ENCODE measurements at places on chromosomes 4 and X.

GRCh38 chr4:169621731-169622492 lies 1.5 kb downstream of the CLCN3 start:
- no peak for DNase-seq

GRCh38 chr4:2732526-2732925 lies 23.6 kb downstream of the TNIP2 start:
- DNase-seq: no peak

DNA sequence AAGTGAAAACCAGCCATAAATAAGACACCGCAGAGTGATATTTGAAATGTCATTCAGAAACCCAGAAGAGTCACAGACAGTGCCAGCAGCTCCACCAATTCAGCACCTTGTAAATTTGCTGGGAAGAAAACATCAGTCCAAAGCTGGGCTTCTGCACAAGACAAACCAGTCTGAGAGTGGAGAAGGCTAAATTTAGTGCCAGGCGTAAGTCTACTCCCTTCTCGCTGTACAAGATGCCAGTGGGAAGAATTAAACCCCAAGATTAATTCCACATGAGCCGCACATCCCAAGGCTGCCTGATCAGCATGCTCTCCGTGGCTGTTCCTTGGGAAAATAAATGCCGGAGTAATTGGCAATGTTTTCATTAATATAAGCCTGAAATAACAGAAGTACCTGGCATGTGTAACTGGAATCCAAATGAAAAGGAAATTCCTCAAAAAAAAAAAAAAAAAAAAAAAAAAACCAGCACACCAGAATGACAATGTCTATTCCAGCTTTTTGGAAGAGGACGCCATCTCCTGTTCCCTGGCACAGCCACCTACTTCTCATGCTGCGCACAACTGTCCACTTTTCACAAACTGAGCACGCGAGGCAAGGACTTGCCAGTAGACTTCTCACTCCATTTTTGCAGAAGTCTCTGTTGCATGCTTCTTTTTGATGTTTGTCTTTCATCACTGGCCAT lies 95.5 kb downstream of the NSUN7 start:
- no peak for DNase-seq

- no peak for DNase-seq
Measured at GRCh38 chr4:11427121-11427996, 1.3 kb downstream of the HS3ST1 start.

DNA sequence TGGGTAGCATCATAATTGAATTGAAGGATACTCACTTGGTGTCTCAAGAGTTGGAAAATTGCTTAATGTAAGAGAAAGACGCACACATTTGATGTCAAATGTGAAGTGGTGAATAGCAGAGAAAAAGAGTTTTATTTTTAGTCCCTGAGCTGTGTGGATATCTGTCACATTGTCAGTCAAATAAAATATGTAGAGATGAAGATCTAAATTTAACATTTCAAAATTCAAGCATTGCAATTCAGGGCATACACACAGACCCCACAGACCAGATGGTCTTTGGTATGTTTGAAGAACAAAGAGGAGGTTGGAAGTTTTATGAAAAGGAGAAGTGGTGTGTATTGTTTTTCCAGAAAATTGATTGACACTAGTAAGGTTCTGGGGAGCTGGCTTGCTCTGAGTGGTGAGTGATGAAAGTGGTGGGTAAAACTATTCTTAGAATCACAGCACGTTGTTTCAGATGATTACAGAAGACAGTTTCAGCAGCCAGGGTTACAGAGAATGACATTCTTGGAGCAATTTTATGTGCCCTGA lies 44.9 kb upstream of the BBS12 start:
- DNase-seq: no peak
